ENCODE measurements at places on chromosomes 13 and 19.

GRCh38 chr13:97855570-97856303 is 97.7 kb upstream of the IPO5 start:
- peak; percentile 22 for DNase-seq

DNA sequence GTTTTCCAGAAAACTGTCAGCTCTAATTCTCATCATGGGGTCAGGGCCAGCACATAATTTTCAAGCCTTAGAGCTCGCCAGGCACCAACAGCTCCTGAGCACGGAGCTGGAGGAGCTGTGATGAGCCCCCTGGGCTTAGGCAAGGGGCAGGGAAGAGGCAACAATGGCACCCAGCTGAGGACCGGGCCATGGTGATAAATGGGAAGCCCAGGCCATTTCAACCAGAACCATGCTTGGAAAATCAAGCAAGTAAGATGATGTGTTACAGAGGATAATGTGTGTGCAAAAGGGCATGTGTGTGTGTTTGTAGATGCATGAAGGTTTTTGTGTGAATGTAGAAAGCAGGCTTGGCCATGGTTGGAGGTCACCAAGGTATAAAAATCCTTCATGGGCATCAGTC is 66.8 kb upstream of the UBAC2 start:
- DNase-seq = no peak

DNA sequence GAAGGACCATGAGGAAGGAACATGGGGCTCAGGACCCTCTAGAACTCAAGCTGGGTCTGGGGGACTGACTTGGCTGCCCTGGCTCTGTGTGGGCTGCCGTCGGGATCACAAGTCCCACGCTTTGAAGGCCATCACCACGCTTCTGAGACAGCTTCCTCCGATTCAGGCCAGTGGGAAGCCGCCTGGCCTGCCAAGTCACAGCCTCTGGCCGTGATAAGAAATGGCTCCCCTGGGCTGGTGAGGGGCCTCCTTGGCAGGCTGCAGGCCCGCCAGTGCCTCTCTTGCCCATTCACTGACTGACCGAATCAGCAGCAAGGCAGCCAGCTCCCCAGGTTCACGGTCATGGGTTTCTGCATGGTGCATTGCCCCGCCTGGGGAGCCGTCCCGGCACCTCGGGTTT is 48.8 kb downstream of the COMP start:
- no peak for DNase-seq

- no peak for DNase-seq
Measured at GRCh38 chr13:100436099-100436498, 152.5 kb downstream of the GGACT start.

Measured in stimulated activated CD4-positive, alpha-beta T cell treated with anti-CD3 and anti-CD28 coated beads, Interleukin-4, amount 100 ng/mL, for 24 hours (primary cell).